ENCODE measurements at places on chromosomes 3 and 15.

- no peak for DNase-seq
Measured at GRCh38 chr15:70608144-70608543, 155.2 kb downstream of the UACA start.

GRCh38 chr3:52721002-52721729, 15.3 kb downstream of the SPCS1 start:
- no peak for DNase-seq

GRCh38 chr3:167844528-167844927, 109.0 kb downstream of the SERPINI1 start:
- no peak for DNase-seq

DNA sequence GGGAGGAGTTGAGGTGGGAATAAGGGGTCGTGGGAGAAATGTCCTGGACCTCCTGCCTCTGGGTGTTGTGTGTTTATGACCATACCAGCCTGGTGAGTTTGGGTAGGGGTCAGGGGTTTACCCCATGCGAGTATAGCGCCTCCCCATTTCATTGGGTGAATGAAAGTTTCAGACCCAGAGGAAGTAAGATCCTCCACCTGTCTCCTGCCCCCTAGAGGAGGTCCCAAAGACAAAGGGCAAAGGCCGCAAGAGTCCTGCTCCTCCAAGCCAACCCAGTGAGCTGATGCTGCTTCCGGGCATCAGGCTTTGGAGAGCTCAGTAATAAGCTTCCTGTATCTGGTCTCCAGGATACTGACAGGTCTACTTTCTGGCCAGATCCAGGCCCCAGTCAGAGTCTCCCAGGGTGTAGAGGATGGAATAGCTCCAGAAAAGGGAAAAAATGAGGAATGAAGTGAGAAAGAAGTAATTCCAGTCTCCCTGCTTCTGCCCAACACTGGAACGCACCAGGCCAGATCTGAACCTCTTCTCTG, 6.4 kb upstream of the TBC1D21 start:
- no peak for DNase-seq

DNA sequence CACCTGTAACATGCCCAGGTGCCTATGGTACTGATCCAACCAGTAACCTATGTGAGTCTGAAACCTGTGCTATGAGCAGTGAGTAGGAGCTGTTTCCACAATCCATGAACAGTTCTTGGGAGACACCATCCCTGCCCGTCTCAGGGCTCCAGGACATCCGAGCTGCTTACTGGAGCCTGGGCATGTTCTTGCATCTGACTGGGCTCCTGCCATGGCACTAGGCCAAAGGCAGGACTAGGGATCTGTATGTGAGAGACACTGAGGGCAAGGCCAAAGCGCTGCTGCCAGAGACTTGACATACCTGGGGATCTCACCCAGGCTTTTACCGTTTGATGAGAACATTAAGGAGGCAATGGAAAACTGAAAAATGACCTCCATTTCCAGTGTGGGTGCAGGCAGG, 59.8 kb downstream of the WDR76 start:
- DNase-seq, result peak; percentile 17

GRCh38 chr3:94121161-94121560, 58.3 kb downstream of the NSUN3 start:
- DNase-seq, result no peak

- DNase-seq, result no peak
Measured at GRCh38 chr3:72579581-72580245, 268.5 kb downstream of the SHQ1 start.

GRCh38 chr3:159619341-159619885, 369.2 kb upstream of the IL12A start:
- DNase-seq, result no peak

DNA sequence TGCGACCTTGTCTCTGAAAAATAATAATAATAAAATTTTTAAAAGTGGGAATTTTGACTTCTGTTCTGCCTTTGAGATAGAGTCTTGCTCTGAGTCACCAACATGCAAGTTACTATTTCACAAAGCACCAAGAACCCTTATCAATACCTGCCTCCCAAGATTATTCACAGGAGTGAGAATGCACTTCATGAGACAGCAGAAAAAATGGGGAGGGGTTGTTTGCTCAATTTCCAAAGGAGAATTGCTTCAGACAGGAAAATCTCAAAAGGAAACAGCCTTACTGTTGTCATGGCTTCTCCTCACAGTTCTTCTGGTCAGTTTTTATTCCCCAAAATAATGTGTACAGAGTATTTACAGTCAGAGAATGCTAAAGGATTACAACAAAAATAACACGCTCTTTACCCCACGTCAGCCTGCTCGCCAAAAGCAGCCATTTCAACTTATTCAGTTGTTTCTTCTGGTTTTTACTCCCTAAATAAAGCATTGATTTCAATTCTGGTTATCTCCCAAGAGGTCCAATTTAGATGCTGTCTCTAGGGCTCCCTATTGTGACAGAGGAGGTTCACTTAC, 89.0 kb downstream of the PPCDC start:
- no peak for DNase-seq

- DNase-seq, result no peak
Measured at GRCh38 chr3:192494174-192494573, 233.2 kb downstream of the FGF12 start.

DNA sequence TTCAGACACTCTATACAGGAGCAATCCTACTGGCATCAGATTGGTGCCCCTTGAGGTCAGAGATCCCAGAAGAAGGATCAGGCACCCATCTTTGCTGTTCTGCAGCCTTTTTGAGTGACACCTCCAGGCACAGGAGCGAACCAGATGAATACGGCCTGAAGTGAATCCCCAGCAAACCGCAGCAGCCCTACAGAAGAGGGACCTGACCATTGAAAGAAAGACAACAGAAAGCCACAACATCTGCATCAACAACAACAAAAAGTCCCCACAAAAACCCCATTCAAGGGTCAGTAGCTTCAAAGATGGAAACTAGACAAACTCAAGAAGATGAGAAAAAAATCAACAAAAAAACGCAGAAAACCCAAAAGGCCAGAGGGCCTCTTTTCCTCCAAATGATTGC, 130.4 kb downstream of the PPM1L start:
- DNase-seq, result no peak

GRCh38 chr3:53820756-53821580, 25.3 kb downstream of the CHDH start:
- peak; percentile 69 for DNase-seq

GRCh38 chr3:185319801-185320200, 43.1 kb upstream of the MAP3K13 start:
- no peak for DNase-seq

DNA sequence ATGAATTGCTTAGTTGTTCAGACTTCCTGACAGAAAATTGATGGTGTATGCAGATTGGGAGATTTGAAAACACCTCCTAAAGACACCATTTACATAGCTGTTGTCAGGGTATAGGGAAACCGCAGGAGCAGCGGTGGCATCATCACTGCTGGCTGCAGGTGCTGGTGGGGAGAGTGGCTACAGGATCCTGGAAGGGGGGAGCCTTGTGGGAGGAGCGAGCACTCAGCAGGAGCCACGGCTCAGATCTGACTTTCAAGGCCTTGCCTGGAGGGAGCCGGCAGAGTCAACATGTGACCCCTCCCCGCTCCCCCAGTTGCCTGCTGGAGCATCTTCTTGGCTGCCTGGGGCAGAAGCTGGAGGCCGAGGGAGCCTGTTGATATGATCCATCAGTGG, 26.1 kb downstream of the EDEM1 start:
- no peak for DNase-seq

DNA sequence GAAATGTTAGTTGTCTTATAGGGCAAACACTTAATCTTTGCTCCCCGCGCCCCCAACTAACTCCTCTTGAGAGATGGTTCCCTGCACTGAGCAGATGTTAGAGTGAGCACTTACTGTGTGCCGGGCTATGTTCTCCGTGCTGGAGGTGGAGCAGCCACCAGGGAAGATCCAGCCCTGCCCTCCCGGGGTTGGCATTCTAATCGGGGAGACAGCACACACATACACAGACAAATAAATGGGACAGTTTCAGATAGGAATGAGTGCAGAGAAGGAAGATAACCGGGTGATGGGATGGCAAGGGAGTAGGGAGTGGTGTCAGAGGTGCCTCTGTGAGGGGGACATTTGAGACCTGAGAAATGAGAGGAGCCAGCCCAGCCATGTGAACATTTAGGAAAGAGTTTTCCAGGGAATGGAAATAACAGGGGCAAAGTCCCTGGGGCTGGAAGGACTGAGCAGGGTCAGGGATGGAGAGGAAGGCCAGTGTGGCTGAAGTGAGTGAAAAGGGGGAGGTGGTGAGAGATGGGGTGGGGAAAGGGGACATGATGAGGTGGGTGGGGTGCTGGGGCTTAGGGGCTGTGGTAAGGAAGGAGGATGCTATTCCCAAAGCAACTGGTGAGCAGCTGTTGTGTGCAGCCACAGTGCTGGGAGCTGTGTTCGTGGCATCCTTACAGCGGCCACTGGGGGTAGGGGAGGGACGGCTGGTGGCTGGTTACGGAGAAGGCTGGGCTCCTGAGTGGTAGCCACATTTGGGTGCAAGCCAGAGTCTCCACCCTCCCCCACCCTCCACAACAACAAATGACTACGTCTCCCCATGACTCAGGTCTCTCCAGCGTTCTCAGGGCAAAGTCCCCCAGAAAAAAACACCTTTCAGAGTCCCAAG, 15.4 kb upstream of the FGD5 start:
- peak; percentile 70 for DNase-seq

DNA sequence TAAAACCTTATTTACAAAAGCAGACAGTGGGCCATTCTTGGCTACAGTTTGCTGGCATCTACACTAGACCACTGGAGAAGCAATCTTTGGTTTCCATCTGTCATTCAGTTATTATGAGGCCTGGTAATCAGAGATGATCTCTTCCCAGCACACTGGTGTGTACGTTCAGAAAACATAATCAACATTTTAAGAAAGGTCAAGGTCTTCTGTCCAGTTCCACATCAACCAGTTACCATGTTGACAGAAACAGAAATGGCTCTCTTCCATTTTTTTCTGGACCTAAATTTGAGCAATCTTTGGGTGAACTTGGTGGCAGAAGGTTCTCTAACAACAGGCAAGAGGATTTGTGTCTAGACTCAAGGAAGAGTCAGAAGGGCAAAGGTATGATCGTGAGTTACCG, 29.8 kb upstream of the ARHGEF3 start:
- DNase-seq, result no peak

Data from cardiac septum (tissue), 1 donor.